ENCODE measurements at places on chromosomes 1 and 21. TPM values are rescaled to one million over a fixed set of nuclear protein-coding genes. Genes with fewer than 3 reads are reported as not detected.

DNA sequence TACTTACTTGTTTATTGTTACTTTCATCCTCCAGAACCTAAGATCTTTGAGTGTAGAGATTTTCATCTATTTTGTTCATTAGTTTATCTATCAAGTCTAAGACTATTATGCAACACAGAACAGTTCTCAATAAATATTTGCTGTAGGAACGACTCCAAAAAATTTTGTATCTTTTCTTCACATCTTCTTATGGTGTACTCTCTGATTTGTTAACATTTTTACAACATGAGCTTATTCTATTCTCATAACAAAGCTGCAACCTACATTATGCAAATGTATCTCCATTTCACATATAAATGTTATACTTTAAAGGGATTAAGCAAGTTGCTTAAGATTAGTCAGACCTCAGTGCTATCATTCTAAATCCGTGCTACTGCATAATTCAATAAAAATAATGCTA is 514.2 kb upstream of the ZP4 start:
- no peak for DNase-seq

DNA sequence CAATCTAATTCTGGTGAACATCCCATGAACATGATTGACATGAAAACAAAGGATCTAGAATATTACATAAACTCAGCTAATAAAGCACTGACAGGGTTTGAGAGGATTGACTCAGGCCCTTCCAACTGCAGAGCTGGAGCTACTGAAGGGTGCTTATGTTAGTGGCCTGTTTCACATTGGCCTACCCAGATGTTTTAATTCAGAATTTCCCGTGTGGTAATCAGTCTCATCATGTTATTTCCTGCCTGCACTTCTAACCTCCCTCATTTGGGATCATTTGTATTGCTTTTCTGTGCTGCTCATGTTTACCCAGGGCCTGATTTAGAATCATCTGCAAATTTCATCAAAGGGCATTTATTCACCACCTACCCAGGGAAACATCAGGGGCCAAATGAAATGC is 270.3 kb downstream of the PLPP3 start:
- DNase-seq: no peak

DNA sequence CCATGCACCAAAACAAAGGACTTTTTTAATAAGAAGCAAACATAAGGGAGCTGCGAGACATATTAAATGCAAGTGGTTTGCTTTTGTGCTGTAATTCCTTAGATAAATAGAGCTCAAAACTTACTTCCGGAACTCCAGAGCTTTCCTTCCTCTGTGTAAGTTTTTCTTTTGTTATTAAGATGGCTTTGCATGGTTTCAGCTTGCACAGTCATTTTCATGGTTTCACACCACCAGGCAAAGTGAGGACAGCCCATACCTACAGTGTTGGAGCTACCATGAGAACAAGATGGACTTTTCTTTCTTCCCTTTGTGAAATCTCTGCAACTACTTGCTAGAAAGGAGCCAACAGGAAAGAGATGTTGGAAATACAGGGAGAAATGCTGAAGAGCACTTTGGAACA is 368.0 kb downstream of the SETD4 start:
- DNase-seq: no peak

- peak; percentile 48 for DNase-seq
Measured at GRCh38 chr1:192445839-192446489, 129.2 kb downstream of the RGS21 start.

GRCh38 chr1:231856426-231856825 is 229.8 kb downstream of the DISC1 start:
- DNase-seq: no peak

DNA sequence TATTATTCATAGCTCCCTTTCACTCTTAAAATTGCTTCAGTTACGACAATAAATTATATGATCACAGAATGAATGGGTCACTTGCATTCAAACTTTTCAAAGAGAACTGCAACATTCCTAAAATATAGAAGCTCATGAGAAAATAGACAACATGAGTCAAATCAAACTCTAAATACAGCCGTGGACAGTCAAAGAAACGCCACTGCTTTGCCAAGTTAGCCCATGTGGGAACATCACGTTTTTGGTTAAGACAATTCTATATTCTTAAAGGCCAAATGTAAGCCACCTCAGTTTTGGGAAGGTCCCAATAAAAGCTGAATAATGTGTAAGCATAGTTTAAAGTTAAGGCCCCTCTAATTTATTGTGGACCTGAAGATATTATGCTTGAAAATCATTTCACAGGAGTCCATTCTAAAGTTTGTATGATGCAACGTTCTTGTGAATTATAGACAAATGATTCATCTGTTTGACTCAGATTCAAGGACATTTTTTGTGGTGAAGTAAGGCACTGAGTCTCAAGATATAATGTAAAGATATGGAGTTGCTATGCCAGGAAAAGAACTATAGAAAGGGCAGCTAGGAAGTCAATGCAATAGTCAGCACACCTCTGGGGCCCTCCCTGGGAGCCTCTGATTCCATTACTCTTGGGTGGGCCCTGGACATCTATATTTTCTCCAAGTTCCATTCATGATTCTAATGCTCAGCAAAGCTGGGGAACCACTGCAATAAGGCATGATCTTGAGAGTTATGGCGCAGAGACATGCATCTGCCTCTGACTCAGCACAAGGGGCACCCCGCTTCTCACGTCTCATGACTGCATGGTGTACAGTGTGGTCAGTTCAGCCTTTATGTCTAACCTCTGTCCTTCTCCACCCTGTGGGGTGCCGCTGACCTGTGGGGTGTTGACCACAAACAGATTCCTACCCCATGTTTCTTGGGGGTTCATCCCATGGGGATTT is 33.9 kb downstream of the ETS2 start:
- no peak for DNase-seq

The ITGB2 gene
- total RNA-seq: 42.4 TPM

GRCh38 chr1:117735045-117735992 is 129.5 kb downstream of the TENT5C start:
- no peak for DNase-seq

DNA sequence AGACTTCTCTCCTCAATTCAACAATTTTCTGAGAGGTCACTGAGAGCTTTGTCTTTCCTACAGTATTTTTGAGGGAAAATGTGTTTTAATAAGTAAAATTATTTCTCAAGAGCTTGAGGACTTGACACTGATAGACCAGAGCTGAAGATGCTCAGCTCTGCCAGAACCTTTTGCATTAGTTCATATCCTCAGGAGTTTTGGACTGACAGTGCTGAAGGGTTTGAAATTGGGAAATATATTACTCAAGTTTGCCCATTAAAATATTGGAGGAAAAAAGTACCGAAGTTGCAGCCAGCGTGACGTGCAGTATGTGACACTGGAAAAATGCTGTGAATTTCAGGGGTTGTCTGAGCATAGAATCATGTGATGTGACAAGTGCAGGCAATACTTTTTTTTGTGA is 346.6 kb upstream of the DPYD start:
- no peak for DNase-seq

DNA sequence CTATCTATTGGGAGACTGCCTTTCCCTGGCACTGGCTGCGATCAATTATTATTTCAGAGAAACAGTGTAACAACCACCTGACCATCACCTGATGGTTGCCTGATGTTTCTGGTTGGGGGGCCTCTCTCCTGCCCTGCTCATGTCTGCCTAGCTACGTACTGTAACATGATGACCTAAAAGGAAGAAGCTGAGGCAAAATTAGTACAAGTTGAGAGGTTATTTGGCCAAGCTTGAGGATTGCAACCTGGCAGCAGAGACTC is 58.3 kb downstream of the OLFML3 start:
- DNase-seq: no peak

DNA sequence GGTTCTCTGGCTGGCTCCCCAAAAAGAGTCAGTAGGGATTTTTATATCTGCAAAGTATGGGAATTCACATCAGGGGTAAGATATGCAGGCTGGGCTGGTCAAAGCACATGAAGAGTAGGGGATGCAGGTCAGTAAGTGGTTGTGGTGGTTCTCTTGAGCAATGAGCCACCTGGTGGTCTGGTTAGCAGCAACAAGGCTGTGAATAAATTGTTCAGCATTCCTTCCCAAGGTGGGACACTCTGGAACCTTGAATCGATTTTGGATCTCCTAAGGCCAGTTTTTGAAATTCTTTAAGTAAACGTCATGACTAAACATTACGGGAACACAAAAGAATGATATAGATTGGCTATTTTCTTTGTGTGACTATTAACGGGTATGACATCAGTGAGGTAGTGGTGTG is 563.0 kb upstream of the NEGR1 start:
- peak; percentile 24 for DNase-seq

DNA sequence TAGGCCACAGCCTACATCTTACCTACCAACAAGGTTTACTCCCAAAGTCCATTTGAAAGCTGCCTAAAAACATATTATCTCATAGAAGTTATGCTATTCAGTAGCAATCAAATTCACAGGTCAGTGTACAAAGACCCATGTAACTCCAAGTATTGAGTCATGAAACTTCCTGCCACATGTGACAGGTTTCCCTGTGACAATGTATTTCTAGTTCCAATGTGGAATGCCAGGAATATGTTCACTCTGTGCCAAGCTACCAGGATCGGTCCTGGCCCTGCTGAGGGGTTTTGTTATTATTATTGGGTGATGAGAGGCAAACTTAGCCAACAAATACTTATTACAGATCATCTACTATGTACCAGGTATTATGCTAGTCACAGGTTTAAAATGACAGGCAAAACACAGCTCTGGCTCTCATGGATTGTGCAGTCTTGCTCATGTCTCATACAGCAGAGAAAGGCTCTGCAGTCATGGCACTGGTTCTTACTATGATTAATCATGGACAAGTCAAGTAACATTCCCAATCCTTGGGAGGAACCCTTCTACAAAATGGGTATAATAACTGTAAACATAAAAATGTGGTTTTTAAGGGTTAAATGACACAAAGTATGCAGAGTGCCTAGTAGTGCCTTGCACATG is 22.5 kb downstream of the DPH5 start:
- no peak for DNase-seq

The TNFAIP8L2 gene
- total RNA-seq: not detected

The CCDC24 gene
- 1.6 TPM for total RNA-seq
